DMS79 treated with DMSO at 0.1 percent for 48 hours (cell line): ENCODE measurements at places on chromosomes 3 and 15.

GRCh38 chr15:40511093-40511471, 40.3 kb downstream of the CHST14 start:
- DNase-seq = no peak

DNA sequence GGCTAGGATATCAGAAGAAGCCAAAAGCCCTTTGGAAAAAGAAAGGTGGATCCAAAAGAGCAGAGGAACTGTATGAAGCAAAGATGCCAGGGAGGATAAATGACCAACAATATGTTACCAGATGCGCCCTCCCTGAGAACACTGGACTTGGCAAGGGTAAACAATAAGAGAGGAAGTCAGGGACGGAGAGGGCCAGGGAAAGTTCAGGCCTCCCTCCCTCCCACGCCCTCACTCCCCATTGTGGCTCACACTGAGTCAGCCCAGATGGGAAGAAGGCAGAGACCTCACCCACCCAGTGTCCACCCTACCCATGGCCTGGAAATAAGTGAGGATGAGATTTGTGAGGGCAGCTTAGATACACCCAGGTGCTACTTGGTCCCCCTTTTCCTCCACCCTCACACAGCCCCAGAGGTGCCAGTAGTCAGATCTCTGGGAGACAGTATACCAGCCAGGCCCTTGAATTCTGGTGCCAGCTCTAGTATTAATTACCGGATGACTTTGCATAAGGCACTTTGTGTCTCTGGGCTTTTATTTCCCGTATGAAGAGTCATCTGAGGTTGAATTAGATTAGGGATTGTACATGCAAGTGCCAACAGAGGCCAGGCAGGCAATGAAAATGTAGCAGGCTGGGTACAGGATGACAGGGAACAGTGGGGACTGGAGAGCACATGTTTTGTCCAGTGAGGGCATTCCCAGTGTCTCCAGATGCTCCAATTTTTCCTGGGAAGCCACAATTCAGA, 35.1 kb upstream of the FRMD4B start:
- no peak for DNase-seq

DNA sequence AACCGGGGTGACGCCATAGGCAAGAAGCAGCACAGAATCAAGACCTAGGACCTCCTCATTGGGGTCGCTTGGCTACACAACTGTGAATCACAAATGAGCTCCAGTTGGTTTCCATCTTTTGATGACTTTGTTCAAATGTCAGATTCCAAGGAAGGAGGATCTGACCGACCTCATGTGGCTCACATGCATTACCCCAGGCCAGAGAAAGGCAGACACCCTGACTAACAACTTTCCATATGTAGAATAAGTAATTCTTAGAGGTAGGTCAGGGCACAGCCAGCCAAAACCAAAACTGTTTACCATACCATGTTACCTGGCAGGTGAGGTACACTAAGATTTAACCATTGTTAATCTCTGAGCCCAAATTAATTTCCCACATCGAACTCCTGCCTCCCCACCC, 96.5 kb downstream of the CCNL1 start:
- DNase-seq = no peak

GRCh38 chr3:129936757-129937156, 37.8 kb upstream of the TRH start:
- peak; percentile 56 for DNase-seq

DNA sequence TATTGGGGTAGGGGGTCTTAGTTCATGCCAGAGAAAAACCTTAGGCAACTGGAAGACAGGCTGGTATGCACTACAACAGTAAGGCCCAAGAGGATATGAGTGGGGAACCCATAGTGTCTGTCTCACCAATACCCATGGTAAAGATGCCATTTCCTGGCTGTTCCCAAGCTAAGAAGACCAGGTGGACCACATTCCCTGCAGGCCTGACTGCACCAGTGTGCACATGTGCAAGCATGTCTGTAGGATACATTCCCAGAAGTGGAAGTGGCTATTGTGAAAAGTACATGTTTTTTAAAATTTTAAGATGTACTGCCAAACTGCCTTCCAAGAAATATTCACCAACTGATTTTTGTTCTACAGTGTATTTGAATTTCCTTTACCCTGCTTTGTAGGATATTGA, 207.3 kb upstream of the CTNNB1 start:
- no peak for DNase-seq

GRCh38 chr15:69414701-69415167, 585 bp downstream of the KIF23 start:
- DNase-seq = peak; percentile 32
